Cardiac fibroblast (primary cell): ENCODE measurements at places on chromosomes 16 and 17.

DNA sequence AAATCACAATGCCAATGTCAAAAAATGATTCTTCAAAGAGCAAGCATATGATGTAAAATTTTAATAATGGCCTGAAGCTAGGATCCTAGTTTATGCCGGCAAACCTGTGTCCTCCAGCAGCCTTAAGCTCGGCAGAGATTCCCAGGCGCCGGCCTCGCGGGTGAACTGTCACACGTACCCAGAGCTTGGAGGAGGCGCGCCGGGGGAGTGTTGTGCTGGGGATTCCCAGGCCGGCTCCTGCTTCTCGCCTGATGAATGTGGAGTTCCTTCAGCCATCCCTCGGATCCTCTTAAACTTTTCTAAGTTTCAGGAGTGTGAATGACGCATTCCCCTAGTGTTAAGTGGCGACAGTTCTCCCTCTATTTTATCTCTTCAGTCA, 19.1 kb upstream of the NTN1 start:
- DNase-seq: no peak

- DNase-seq: no peak
Measured at GRCh38 chr17:40366861-40367518, 2.5 kb upstream of the GJD3 start.

DNA sequence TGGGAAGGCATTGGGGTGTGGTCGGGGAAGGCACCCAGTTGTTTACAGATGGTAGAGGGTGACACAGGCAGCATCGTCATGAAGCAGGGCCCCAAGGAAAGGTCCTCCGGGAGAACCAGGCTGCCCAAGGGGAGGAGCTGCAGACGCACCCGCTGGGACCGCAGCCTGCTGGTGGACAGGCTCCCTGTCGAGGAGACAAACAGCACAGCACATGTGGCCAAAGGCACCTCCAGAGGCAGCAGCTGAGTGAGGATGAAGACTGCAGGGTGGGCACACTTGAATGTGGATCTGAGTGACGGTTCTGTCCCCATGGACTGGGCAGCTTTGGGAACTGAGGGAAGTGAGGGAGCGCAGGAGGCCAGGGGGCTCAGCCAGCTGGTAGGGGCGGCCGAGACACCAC, 12.4 kb downstream of the CHMP1A start:
- no peak for DNase-seq

- no peak for DNase-seq
Measured at GRCh38 chr16:22232277-22233036, 26.4 kb downstream of the EEF2K start.

DNA sequence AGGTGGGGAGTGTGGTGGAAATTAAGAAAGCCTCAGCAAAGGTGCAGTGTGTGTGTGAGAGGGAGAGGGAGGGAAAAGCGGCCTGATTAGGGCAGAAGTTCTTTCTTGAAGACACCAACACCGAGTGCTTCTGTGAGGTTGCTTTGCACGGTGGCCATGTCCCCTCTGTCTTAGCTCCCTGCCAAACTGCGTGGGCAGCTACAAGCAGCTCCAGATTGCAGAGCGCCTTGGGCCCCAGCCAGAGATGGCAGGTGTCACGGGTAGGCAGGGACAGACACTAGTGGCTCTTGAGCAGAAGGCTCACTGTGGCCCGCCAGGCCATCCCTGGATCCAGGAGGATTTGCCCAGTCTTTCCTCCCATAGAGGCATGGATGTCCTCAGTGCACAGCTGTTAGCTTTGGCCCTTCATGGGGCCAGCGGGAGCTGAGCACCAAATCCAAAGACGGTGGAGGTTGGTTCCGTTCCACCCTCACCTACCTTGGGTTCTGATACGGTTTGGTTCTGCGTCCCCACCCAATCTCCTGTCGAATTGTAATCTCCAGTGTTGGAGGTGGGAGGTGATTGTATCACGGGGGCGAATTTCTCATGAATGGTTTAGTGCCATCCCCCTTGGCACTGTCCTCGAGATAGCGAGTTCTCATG, 21.4 kb downstream of the KIAA0513 start:
- no peak for DNase-seq

DNA sequence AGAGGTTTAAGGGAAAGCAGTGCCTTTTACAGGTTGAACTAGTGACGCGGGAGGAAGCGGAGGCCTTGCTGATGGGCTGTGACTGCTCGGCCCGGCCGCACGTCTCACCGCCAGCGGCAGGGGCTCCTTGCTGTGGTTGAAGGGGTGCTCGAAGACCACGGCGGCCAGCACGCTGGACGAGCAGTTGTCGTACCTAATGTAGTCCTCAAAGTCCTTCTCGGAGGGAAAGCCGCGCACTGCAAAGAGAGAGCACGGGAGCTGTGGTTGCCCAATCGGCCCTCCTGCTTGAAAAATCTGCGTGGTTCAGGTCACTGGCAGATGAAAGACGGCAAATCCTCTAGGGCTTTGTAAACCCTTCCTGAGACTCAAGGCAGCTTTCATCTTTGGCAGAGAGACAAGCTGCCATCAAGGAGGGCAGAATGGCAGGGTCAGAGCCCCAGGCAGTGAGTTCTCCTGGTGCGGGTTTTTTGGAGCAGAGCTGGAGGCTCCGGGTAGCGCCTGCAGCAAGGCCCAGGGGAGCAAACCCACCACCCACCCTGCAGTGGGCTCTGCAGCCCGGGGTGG, 16.1 kb downstream of the ABCA3 start:
- no peak for DNase-seq

DNA sequence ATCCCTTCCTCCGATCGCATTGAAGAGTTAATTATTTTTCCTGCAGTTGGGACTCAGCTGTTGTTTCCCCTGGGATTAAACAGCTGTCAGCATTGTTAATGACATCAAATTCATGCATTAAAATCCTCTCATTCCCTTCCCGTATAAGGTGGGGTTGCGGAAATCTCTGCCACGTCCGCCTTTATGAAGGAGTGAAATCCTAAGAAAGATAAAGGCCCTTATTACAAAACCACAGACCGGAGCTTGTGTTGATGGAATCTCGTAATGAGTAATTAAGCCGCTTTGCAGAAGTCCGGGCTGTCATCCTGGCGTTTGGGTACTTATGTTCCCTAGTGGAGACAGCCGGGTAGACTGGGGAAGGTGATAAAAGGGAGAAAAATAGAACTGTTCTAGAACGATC, 627.6 kb downstream of the MAF start:
- no peak for DNase-seq

DNA sequence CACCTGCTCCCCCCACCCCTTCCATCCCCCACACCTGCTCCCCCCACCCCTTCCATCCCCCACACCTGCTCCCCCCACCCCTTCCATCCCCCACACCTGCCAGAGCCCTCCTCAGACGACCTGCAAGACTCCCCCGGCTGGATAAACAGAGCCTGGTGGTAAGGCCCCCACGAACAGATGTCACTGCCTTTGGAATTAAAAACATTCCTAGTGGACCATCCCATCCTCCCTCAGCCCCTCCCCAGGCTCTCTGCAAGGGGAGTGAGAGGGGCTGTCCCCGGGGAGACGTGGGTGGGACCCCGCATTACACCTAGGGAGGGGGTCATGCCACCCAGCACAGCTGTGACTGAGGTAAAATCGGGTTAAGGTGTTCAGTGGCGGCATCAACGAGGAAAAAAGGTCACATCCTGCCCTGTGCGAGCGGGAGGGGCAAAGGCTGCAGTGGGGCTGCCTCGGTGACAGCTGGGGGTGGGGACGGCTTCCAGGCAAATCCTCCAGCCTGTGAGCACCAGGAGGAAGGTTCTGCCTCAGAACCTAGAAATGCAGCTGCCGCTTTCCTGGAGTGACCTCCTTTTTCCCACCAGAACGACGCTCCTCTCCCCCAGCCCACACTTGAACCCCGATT, 38.7 kb downstream of the TIMM22 start:
- DNase-seq: no peak

GRCh38 chr17:1474402-1475189, 17.9 kb downstream of the MYO1C start:
- no peak for DNase-seq
